ENCODE measurements at places on chromosomes 6 and 20.
A peak's percentile ranks its signal among the peaks of the same experiment; 100 is the strongest.

GRCh38 chr6:40909811-40910210 is 129.2 kb downstream of the UNC5CL start:
- DNase-seq: no peak

DNA sequence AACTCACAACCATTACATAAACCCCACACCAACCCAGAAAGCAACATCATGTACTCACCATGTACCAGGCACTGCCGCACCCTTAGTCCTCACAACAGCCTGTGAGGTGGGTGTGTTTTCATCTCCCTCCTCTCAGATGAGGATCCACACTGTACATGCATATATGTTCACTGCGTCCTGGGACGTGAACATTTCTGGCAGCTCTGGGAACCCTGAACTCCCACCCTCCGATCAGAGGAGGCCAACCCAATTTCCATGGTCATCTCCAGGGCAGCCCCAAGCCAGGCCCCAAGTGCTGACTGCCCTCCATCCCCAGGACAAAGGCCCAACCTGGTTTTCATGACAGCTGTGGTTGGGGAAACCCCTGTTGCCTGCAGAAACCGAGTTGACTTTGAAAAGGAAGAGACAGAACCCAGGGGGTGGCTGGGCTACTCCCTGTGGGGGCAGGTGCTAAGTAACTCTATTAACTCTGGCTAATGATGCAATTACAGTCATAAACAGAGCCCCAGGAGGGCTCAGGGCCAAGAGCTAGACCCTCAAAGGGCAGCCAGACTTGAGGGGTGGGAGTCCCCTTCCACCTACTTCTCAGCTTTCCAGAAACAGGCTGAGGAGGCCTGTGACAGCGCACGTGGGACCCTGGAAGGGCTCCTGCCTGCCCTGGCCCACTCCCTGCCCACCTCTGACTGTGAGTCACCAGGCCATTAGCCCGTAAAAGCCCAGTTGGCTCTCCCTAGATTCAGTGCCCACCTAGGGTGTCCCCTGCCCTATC is 2.6 kb downstream of the TFEB start:
- DNase-seq: peak; percentile 27

GRCh38 chr6:74946961-74947360 is 258.9 kb downstream of the COL12A1 start:
- DNase-seq: no peak

GRCh38 chr6:22467645-22468044 is 101.7 kb upstream of the HDGFL1 start:
- DNase-seq: no peak

DNA sequence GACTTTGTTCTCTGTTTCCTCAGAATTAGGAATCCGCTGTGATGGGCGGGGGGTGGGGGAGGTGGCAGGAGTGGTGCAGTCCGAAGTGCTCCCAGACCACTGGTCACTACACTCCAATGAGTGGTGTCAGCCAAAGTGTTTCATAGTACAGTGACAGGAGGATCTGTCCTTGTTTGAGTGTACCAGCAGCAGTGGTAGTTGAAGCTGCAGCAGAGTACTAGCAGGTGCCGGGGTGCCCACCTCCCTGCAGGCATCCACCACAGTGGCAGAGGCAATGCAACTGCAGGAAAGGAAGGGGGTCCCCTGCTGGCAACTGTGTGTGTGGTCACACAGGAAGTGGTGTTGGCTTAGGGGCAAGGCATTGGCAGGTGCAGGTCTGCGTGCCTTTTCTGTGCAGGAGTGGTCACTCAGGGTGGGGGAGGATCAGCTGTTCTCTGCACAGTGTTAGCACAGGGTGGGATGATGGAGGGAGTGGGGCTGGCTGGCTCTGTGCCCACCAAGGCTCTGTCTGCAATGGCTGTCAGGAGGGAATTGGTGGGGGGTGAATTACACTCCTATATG is 9.7 kb downstream of the HLA-DOB start:
- DNase-seq: no peak

- DNase-seq: no peak
Observed at GRCh38 chr20:63439866-63440265, 32.6 kb downstream of the KCNQ2 start.

Data from stimulated activated CD4-positive, alpha-beta T cell treated with anti-CD3 and anti-CD28 coated beads, Interleukin-15, amount 100 ng/mL, for 1 hour (primary cell).